ENCODE measurements at places on chromosomes 13 and 19.

- DNase-seq, result no peak
Observed at GRCh38 chr19:2239771-2240770, 3.4 kb downstream of the SF3A2 start.

DNA sequence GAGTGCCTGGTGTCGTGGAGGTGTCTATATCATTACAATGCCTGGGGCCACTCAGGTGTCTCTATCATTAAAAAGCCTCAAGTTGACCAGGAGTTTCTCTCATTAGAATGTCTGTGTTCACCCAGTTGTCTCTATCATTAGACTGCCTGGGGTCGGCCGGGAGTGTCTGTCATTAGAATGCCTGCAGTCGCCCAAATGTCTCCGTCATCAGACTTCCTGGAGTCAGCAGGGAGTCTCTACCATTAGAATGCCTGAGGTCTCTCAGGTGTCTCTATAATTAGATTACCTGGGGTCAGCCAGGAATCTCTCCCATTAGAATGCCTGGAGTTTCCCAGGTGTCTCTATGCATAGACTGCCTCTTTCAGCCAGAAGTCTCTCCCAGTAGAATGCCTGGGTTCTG lies 1477.6 kb downstream of the UQCRFS1 start:
- no peak for DNase-seq

- no peak for DNase-seq
Observed at GRCh38 chr19:21256722-21257121, 72.5 kb downstream of the ZNF708 start.

DNA sequence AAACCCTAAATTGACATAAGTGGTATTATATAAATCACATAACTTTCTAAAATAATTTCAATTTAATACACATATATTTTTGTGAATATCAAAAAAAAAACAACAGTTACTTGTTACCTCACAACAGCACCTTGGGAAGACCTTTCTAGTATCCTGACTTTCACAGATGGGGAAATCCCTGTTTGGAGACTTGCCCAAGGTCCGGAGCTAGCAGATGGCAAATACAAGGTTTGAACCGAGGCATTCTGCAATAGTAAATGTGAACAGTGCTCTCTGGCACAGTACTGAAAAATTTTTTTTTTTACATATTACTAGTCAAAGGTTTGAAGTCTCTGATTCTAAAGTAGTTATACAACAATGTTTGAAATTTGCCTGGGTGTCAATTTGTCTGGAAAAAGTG lies 104.5 kb downstream of the SUCLA2 start:
- no peak for DNase-seq

DNA sequence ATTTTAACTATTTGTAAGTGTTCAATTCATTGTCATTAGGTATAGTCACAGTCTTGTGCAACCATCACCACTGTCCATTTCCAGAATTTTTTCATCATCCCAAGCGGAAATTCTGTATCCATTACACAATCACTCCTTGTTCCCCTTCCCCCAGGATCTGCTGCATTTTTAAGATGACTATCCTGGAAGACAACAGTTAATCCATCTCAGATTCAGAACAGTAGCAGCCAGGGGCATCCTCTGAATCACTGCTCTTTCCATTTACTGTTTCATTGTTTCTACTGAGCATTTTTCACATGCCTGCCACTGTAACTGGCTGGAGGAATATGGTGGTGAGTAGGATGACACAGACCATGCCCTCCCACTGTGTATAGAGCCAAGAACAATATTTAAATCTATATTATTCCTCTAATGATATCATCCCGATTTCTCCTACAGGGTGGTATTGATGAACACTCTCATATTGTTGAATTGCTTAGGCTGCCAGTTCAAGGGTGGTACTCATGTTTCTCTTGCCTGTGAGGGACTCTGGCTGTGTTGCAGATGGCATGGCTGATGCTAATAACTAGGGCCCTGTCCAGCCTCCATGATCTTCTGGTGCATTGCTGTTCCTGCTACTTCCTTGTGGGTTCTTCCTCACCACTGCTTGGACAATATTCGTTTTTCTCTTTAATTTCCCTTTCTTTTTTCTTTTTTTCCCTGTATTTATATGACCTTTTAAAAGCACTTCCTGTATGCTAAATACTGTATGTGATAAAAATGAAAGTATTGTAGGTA lies 59.0 kb downstream of the WDFY2 start:
- peak; percentile 94 for DNase-seq

DNA sequence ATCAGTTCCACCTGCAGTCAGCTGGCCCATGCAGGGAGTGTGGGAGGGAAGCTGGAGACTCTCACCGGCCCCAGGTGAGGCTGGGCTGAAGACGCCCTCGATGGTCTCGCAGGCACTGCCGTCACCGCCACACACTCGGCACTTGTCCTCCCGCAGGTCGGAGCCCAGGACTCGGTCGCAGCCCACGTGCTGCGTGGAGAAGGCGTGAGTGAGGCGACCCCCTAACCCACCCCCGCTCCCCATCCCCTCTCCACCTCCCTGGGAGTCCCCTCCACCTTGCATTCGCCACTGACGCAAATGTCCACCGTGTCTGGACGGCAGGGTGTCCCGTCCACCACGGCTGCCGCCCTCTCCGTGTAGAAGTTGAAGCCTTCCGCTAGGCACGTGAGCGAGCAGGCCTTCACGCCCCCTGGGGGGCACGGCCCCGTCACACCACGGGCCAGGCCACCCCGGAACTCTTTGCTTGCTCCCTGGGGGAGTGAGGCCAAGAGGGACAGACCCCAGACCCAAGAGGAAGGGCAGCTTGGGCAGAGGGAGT lies 12.0 kb upstream of the MYO1F start:
- no peak for DNase-seq

DNA sequence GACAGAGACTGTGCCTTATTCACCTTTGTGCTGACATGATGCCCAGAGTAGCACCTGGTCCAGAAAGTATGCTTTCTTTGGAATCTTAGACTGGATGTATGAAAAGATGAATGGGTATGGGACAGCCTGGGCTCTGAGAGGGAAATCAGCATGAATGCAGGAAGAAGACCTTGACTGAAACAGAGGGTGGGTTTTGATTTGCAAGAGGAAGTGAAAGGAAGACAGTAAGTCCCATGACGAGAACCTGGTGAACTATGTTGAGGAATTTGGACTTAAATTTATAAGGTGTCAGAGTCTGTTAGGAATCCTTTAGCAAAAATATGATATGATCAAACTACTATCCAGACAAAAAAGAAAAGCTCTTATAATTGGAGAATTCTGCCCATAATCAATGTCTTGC lies 301.9 kb downstream of the SPRY2 start:
- no peak for DNase-seq

DNA sequence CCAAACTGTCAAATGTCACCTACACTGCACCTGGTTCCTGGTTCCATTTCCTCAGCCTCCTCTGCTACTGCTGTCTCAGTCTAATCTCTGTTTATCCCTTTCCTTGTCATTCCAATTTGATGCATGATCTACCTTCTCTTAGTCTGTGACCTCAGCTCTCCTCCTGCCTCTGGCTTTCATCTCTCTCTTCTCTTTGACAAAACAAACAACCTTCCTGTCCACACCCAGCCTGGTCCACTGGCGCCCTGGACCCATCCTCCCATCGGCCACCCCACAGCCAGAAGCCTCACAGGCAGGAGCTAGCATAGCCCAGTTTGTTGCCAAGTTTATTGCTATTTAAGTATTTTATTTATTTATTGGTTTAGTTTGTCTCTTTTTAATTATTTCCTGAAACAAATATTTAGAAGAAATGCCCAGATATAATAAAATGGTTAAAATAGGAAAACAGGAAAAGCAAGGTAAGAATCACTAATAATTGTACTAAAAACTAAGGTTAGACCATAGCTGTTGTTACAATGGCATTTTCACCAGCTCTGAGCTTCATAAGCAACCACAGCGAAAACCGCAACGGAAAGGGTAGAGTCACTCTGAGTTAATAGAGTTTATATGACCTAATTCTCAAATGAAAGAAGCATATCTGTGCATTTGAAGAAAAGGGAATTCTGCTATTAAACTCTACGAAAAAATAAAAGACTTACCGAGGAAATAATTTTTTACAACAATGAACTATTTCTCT lies 68.6 kb downstream of the EFNB2 start:
- DNase-seq, result no peak

DNA sequence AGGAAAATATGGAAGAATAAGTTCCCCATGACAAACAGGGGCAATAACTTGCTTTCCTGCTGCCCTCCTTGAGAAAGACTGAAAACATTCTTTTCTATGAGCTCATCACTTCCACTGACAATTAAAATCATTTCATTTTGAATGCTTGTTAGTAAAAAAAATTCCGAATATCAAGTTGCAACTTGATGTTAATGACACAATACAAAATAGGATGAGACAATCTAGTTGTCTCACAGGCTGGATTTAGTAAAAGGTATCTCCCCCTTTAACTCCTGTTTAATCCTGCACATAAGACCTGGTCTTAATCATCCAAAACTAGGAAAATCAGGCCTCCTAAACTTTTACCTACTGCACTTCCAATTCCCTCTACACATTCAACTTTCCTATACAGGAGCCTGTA lies 24.7 kb downstream of the IRS2 start:
- DNase-seq, result no peak

DNA sequence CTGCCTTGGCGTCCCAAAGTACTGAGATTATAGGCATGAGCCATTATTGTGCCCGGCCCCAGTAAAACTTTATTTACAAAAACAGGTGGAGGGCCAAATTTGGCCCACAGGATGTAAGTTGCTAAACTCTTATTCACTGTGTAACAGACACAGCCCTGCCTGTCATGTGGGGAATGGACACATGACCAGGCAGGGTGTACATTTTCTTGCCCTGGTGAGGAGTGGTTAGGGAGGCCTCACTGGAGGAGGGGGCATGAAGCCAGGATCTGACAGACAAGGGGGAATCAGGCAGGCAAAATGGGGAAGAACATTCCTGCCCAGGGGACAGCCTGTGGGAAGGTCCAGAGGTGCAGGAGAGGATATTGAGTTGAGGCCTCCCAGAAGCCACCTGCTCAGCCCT lies 7.4 kb upstream of the PGLS start:
- DNase-seq, result no peak

- DNase-seq, result peak; percentile 83
Observed at GRCh38 chr19:342801-343421, 1.7 kb downstream of the MIER2 start.

- no peak for DNase-seq
Observed at GRCh38 chr13:62512194-62513141, 1096.8 kb upstream of the PCDH20 start.

- DNase-seq, result no peak
Observed at GRCh38 chr13:48431987-48432615, 19.2 kb upstream of the LPAR6 start.

GRCh38 chr19:17450264-17451075 lies 2.0 kb upstream of the TMEM221 start:
- no peak for DNase-seq

DNA sequence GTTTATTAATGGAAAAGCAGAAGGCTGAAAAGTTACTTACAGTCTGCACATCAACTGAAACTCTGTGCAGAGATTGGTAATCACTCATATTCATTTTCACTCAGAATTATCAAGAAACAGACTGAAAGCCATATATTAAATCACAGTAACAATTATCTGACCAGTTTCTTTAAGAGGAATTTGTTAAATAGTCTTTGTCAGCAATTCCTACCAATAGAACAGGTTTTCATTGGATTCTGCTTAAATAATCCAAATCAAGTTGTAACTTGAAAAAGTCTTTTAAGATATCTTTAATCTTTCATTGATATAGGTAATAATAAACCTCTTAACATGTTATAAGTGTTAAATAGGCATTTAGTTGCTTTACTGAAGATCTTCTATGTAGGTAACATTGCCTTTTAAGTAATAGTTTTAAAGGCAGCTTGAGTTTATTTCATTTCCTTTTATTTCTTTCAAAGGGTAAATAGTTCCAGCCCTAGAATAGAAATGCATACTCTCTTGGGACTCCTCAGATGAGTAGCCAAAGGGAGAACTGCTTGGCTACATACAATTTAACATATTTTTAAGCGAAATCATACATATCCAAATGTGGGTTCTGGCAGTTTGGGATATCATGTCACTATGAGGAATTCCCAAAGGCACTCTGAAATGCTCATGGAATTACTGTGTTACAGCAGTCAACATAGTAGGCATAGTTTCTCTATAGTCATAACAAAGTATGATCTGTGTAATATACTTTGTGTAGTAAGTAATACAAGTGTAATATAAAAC lies 326.0 kb upstream of the SPRY2 start:
- DNase-seq, result peak; percentile 68
